ENCODE measurements at places on chromosomes 2 and 18.

- DNase-seq: peak; percentile 99
Measured at GRCh38 chr2:56008661-56009431, 85.3 kb upstream of the EFEMP1 start.

DNA sequence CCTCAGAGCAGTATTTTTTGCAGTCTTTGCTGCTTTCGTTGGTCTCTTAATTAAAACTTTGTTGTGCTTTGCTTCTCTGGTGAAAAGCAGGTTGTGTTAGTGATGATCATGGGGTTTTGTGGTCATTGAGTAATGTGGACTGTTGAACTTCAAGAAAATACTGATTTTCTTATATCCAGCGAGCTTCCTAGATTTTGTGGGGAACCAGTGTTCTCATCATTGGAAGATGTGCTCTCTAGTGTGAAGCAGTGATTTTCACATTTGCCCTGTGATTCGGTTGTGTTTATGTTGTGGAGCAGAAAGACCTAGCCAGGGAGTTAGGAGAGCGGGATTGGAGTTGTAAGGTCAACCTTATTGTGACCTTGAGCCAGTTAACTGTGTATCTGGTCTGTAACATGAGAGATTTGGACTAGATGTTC lies 12.4 kb downstream of the ASAP2 start:
- DNase-seq: no peak

GRCh38 chr2:218168635-218169462 lies 2.1 kb upstream of the CXCR1 start:
- DNase-seq: no peak

DNA sequence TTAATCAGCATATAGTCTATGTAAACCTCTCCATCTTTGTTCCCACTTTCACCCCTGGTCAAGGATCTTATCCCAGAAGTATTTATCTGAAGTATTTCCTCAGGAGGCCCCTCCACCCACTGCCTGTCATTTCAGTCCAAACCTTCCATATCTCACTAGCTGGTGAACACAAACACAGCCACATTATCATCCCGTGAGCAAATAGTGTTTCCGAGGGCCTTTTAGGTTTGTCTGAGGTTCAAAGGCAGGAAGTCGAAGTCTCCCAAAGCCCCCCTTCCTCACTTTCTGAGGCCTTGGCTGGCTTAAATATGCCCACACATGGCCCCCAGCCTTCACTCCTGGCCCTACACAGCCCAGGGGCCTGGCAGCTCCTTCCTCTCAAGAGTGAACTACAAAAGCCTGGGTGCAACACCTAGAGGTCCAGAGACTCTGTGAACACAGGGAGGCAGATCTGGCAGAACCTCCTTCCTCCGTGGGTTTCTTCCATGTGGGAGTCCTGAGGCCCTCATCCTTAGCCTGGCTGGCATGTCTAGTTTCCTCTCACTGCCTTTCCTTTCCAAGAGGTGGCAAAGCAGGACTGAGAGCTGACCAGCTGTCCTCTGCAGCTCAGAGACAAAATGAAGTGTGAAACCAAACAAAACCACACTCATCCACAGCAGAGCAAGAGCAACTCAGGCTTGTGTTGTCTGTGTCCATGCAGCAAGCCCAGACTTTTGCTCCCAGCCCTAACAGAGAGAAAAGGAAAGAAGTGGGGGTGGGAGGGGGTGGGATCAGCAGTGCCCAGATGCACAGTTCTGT lies 264.2 kb downstream of the SS18 start:
- no peak for DNase-seq

- no peak for DNase-seq
Measured at GRCh38 chr2:69482471-69482870, 45.2 kb upstream of the NFU1 start.

DNA sequence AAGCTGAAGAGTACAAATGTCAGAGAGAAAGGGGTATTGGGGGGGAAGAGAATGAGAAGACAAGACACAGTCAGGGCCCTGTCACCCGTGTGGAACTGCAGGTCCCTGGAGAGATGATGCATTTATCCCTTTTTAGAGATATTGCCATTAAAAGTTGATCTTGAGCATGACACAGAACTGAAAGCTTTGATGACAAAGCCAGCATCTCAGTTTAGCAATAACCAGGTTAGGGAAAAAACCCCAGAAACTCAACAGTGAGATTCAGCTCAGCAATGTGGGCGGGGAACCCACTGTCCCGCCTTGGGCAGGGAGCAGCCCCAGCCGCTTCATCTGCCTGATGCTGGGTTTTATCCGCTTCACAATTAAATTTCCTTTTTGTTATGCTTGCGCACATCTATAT lies 181.1 kb downstream of the NEDD4L start:
- no peak for DNase-seq

Data from pulmonary artery endothelial cell (primary cell).